Stimulated activated CD4-positive, alpha-beta T cell treated with anti-CD3 and anti-CD28 coated beads, Interleukin-1b, Interleukin-23, amount 100 ng/mL, for 1 hour (primary cell): ENCODE measurements at places on chromosomes 7 and 10.

GRCh38 chr10:44948642-44949041, 11.0 kb upstream of the RASSF4 start:
- DNase-seq = no peak

GRCh38 chr7:151277631-151278030, 29.1 kb upstream of the SMARCD3 start:
- DNase-seq = no peak

DNA sequence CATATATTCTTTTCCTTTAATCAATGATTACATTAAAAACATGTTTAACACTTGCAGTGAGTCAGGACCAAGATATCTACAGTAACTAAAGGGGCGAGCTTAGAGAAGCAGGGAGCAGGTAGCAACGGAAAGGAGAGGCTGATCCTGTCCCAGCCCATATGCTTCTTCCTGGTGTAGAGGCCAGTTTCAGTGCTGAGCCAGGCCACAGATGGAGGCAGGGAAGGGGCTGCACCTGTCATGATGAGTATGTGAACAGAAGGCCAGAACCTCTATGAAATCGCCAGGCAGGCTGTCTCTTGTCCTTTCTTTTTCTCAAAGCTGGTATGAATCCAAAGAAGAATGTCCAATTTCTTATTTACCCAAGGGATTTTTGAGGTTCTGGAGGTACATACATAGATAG, 16.3 kb downstream of the REEP3 start:
- DNase-seq = no peak

DNA sequence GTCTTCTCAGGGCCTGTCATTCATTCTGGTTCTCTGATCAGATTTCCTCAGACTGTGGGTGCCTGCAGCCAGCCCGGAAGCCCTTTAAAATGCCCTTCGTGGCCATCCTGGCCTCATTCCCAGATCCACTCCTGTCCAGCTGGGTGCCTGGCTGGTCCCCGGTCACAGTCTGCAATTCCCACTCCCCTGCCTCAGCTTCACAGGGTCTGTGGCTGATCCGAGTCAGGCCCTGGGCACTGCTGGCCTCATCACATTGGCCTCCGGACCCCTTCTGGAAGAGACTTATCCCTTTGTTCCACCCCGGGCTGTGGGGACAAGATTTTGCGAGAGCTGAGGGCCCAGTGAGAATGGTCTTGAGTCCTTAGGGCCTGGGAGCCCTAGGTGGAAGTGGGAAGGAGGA, 12.1 kb downstream of the DOCK1 start:
- no peak for DNase-seq

- no peak for DNase-seq
Measured at GRCh38 chr7:137975221-137975620, 26.7 kb downstream of the CREB3L2 start.

DNA sequence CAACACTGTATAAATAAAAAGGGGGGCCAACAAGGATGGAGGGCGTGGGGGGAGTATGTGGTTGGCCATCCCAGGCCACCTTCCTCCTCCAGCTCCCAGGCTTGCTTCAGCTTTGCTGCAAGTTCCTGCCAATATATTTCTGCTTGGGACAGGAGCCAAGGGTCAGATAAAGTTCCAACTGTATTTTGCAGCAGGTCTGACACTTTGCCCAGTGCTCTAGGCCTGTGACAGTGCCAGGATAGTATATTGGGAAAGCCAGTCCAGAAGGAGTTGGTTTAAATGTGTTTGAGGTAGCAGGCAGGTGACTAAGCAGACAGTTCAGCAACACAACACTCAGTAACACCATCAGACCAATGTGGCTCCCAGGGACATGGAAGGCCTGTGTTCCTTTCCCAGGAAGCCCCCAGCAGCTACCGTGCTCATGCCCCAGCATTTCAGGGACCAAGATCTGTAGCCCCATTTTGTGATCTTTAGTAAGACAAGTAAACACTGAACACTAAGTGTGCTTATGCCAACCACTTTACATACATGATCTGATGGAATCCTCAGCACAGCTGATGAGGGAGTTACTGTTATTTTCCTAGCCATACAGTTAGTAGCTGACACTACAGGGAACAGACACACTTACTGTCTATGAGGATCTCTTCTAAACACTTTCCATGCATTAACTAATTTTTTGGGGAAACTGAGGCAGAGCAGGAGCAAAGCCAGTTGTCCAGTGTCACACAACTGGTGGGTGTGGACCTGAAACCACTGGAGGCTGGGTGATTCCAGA, 38.9 kb downstream of the DNAJB12 start:
- DNase-seq = no peak

- peak; percentile 35 for DNase-seq
Measured at GRCh38 chr7:922334-923107, 32.0 kb downstream of the ADAP1 start.
